ENCODE measurements at places on chromosomes 7 and 10.

DNA sequence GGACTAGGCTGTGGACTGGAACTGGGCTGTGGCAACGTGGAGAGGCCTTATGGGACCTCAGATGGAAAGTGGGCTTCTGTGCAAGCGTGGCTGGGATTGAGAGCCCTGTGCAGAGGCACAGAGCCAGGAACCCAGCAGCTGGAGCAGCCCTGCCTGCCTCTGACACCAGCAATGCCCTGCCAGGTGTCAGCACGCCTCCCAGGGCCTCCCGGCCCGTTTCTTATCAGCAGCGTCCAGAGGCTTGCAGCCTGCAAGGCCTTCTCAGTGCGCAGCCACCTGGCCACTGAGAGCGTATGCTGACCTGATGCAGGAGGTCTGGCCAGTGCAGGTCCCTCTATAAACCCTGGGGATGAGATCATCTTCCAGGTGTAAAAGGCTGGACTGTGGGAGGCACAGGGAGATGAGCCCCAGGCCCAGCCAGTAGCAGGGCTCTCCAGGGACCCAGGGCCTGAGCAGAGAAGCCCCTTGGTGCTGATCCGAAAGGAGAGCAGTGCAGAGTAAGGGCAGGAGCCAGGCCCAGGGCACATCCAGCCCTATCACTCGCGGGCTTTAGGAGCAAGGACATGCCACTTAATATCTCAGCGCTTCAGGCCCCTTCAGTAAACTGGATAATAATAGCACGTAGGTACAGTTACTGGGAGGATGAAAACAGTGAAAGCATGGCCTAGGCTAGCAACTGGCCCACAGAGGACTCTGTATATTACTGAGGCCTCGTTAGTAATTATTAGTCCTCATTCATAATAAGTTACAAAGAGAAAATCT lies 38.8 kb upstream of the ANTXRL start:
- DNase-seq = no peak

DNA sequence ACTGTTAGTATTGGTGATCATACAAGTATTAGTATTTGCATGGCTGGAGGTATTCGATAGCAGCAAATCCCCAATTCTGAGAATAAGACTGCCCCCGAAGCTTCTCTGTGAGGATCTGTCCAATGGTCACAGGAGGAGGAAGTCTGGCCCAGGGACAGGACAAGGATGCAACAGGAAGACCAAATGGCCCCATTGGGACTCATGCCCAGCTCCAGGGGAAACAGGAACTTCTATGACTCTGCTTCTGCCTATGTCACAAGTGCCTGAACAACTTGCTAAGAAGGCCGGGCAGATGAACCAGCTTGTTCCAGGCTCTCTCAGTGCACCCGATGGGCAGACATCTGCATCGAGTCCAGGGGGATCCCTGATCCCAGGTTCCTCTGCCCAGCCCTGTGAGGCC lies 172.0 kb upstream of the GRB10 start:
- no peak for DNase-seq

DNA sequence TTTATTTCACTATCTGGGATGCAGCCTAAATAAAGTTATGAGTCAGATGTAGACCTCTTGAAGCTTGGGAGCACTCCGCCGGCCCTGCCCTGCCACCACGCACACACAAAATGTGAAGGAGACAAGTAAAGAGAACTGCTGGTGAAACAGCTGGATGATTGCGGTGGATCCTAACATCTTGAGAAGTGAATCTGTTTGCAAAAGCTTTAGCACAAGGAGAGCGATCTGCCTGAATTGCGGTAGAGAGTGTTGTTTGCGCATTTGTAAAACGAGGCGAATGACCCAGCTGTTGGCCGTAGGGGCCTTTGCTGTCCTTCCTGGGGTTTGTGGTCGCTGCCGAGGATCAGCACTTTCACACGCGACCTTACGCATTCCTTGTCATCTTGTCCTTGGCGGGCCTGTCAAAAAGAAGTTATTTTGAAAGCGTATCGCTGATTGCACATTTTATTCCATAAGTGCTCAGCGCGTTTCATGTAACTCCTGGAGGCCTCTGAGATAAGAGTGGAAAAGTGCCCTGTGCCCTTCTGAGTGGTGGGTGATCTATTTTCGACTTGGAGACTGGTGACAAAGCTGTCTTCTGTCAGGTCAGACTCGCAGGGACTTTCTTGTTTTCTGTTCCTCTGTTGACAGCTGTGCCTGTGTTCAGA lies 40.8 kb downstream of the RBM20 start:
- DNase-seq = no peak

GRCh38 chr7:102828286-102828685 lies 79.5 kb downstream of the FAM185A start:
- no peak for DNase-seq

DNA sequence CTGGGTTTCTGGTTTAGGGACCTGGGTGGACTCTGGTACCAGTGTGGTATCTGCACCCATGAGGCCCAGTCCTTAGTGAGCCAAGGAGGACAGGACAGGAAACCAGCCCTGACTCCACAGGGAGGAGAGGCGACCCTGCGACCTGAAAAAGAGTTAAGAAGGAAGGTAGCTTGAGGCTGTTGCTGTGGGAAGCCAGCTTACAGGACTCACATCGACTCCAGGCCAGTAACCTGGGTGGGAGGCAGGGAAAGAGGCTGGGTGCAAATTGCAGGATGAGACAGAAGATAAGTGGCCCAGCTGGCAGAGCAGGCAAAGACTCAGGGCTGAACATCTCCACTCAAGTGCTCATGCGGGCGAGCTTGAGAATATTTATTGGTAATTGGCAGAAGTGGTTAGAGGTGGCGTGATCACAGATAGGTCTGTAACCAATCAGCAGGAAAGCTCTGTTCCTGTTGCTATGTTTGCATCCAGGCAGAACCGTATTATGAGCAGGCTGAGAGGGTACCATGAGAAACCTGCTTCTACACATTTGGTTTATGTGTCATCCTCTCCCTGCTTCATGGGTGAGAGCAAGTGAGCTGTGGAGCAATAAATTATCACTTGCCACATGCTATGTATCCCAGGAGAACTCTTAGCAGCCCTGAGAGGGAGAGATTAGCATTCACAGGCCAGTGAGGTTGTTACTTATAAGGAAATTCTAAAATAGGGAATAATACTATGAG lies 11.0 kb downstream of the TLL2 start:
- DNase-seq = no peak

DNA sequence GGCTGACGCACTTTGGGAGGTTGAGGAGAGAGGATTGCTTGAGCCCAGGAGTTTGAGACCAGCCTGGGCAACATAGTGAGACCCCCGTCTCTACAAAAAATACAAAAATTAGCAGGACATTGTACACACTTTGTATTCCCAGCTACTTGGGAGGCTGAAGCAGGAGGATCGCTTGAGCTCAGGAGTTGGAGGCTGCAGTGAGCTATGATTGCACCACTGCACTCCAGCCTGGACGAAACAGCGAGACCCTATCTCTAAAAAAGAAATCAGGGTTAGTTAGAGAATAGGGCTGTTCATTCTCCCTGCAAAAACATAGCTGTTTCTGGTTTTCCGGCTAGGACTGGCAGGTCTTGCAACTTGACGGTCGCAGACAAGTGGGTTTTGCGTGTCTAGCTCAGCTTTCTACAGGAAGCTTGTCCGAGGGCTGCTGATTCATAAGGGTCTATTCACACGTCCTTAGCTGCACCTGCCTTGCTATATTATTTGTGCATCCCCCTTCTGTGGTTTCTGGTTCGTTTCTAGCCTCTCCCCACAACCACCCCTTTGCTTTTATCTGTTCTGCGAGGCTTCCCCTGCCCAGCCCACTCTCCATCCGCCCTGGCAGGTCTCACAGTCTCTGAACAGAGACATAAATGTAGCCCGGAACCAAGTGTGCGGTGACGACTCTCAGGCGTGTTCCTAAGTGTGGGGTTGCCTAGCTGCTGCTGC lies 10.7 kb downstream of the AMZ1 start:
- peak; percentile 76 for DNase-seq

- no peak for DNase-seq
These were observed 4.5 kb upstream of the SEMA3D start for GRCh38 chr7:85191383-85191782.

GRCh38 chr10:47260505-47261111 lies 39.4 kb upstream of the GDF10 start:
- DNase-seq = no peak

DNA sequence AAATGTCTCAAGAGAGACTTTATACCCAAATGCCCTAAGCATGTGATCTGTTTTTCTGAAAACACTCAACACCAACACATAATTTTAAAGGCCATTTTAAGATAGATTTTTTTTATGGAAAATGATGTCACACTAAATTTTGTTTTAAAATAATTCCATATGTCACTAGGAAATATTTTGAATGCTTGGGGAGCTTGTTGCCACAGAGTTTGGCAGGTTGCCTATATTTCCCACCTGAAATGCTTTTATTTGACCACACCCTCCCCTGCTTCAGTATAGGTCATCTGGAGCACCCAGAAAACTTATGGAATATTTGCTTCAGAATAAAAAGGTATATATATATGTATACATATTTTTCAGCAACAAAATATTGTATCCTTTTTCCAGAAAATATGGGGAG lies 180.0 kb upstream of the ANK3 start:
- no peak for DNase-seq

- DNase-seq = no peak
These were observed 26.7 kb upstream of the CYCS start for GRCh38 chr7:25151773-25152172.

- DNase-seq = no peak
These were observed 123.5 kb downstream of the KMT2C start for GRCh38 chr7:152312316-152312715.

GRCh38 chr10:99750641-99751040 lies 18.6 kb downstream of the CUTC start:
- no peak for DNase-seq

GRCh38 chr10:88903715-88904114 lies 23.7 kb downstream of the STAMBPL1 start:
- no peak for DNase-seq

- no peak for DNase-seq
These were observed 109.1 kb downstream of the SRPK2 start for GRCh38 chr7:105279688-105280007.

GRCh38 chr7:16693601-16694318 lies 47.8 kb downstream of the BZW2 start:
- no peak for DNase-seq

DNA sequence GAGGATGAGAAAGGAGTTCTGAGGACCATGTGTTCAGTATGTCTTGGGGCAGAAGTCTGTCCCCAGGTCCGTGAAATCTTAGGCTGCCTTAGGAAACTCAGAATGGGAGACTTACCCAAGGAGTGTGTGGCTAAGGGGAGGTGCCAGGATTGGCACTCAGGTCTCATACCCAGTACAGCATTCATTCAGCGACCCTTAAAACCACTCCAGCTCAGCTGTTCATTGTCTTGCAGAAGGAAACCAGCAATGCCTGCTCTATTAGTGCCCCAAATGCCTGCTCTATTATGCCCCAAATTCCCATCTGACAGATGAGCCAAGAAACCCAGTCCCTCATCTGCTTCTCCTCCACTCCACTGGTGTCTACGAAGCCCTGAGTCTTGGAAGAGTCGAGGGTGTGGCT lies 147.8 kb downstream of the NEURL1 start:
- DNase-seq = no peak

DNA sequence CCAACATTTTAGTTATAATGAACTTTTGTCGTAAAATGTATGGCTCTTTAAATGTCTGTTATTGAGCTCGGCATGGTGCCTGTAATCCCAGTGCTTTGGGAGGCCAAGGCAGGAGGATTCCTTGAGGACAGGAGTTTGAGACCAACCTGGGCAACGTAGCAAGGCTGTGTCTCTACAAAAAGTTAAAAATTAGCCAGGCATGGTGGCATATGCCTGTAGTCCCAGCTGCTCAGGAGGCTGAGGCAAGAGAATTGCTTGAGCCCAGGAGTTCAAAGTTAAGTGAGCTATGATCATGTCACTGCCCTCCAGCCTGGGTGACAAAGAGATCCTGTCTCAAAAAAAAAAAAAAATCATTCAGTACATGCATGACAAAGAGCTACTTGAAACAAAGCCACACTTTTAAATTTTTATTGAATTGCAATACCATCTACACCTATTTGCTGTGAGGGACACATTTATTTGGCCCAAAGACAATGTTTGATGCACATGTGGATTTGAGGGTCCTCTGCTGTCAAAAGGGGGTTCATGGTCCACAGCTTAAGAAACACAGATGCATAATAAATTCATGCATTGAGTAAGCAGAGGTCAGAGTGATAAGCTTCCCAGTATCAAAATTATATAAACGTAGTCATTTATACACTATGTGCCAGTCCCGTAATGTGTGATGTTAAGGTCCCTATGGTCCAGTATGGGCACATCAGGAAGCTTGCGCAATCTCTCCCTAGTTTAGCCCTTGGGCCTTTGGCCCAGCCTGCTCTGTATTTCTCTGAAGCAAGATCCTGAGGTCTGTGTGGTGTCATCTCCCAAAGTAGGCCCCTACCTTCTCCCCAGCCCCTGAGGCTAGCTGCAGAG lies 4.4 kb upstream of the MALSU1 start:
- no peak for DNase-seq

DNA sequence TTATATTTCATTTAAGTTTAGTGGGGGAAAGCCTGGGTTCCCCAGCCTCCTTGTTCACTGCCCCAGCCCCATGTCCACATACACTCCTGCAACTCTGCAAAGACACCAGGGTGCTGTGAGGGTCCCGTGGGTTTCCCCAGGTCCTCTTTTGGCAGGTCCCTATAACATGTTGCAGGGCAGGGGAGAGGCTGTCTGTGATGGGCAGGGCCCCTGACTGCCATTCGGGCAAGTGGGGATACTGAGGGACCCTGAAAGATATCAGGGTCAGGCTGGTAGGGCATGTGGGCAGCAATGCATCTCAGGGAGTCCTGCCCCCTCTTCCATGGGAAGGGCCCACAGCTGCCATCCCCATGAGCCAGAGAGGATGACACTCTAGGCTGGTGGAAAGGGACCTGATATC lies 28.4 kb downstream of the RASGEF1A start:
- DNase-seq = peak; percentile 21

DNA sequence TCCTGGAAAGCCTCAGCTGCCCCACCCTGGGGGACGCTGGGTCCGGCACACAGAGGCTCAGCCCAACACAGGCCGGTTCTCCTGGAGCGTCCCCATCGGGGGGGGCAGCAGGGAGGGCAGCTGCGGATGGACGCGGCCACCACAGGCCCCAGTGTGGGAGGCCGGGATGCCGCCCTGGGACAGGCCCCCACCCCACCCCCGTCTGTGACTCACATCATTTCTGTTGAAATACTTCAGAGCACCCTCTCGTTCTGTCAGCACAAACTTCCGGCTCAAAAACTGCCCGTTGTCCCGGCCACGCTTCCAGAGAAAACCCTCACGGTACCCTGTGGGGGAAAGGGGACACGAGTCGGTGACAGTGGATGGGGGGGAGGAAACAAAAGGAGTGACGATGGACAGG lies 28.5 kb downstream of the GET4 start:
- DNase-seq = no peak

GRCh38 chr7:80790877-80791276 lies 128.0 kb downstream of the SEMA3C start:
- DNase-seq = no peak
